Renal cortex interstitium (tissue), 15 donors: ENCODE measurements at places on chromosomes 4 and X. TPM values are rescaled to one million over a fixed set of nuclear protein-coding genes. Genes with fewer than 3 reads are reported as not detected.

Gene ART3
- 0.57 TPM for polyA plus RNA-seq

Gene CENPVL2
- 0.32 TPM for polyA plus RNA-seq

Gene NWD2
- 0.15 TPM for polyA plus RNA-seq

Gene IDUA
- polyA plus RNA-seq = 19.0 TPM

DNA sequence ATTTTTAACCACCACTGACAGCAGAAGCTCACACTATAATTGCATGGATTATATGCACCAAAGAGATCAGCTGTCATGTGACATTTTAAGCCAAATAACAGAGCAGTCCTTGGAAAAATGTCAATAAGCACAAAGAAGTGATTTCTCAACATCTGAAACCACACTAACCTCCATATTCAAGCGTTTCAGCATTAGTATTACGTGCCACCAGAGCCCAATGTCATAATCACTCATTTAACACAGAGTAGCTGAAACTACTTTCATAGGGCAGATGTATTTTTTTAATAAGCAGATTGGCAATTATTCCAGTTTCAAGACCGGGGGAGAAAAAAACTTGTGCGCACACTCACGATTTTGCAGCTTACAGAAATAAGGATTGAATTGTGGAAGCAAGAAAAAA lies 76.6 kb downstream of the SH3KBP1 start:
- no peak for DNase-seq

- no peak for DNase-seq
These were observed 37.8 kb downstream of the PCDH10 start for GRCh38 chr4:133186845-133187244.

- DNase-seq = no peak
These were observed 65.7 kb upstream of the PAGE1 start for GRCh38 chrX:49761481-49761880.

- DNase-seq = no peak
These were observed 57.2 kb downstream of the EGF start for GRCh38 chr4:109969919-109970318.

GRCh38 chr4:64305565-64306254 lies 103.5 kb downstream of the TECRL start:
- DNase-seq = no peak

GRCh38 chrX:75273483-75273882 lies 402 bp upstream of the UPRT start:
- no peak for DNase-seq
